SW480 (cell line): ENCODE measurements at places on chromosomes 11 and 22.

GRCh38 chr22:36088292-36088691 lies 59.7 kb upstream of the RBFOX2 start:
- peak; percentile 37 for DNase-seq

- no peak for DNase-seq
Observed at GRCh38 chr11:23313001-23313400, 452.7 kb upstream of the CCDC179 start.

GRCh38 chr11:70423523-70424505 lies 25.5 kb downstream of the CTTN start:
- DNase-seq: peak; percentile 99

DNA sequence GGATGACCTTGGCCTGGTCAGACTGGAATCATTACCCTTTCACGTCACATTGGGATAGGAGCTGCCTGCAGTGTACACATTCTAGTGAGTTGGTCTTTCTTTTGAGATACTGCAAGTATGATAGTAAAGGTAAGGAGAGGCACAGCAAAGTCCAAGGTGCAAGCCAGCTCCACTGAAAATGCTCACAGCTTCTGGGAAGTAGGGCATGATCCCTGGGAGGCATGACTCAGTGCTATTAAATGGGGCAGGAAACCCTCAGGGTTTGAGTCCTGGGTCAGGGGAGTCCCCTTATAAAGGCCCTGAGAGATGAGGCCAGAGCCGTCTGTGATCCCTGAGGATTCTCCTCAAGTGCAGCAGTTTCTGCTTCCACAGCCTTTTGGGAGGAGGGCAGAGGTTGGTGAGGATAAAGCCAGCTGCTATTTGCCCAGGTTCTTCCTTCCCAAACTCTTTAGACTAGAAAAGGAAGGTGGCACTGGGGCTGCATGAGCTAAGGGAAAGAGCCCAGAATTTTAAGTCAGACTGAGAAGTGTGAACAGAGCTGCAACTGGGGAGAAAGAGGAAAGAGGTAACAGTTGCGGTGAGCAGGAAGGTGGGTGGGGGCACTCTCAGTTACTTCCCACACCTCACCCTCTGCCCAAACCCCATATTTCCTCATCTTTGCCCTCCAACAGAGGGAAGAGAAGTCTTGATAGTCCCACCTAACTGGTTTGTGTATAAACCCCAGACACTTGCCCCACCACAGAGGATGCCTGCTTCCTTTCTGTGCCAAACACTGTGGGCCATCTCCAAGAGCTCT lies 14.4 kb upstream of the OR52K1 start:
- no peak for DNase-seq

DNA sequence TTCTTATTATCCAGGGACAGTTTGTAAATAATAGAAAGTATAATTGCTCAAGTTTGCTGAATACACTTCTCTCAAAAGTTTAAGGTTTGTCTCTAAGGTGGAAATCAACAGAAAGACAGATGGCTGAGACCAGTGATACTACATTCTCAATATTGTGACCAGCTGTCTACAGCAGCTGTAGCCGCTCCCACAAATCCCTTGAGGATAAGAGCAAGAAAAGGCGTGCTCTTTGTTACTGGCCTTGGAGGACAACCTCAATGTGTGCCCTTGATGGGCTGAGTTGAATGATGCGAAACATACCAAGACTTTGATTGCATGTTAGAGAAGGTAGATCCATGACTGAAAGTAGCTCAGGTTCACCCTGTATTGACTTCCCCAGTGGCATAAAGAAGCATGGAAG lies 6.1 kb downstream of the OR6M1 start:
- DNase-seq: no peak

GRCh38 chr22:25146307-25146706 lies 53.4 kb upstream of the CRYBB3 start:
- DNase-seq: no peak

GRCh38 chr11:63490551-63491239 lies at the start of gene PLAAT5:
Gene PLAAT5 (minus strand): TSS chr11:63491167. CDS start chr11:63491034, 133 bp downstream.
- DNase-seq: no peak

- no peak for DNase-seq
Observed at GRCh38 chr22:38697425-38698089, 3.2 kb downstream of the JOSD1 start.

DNA sequence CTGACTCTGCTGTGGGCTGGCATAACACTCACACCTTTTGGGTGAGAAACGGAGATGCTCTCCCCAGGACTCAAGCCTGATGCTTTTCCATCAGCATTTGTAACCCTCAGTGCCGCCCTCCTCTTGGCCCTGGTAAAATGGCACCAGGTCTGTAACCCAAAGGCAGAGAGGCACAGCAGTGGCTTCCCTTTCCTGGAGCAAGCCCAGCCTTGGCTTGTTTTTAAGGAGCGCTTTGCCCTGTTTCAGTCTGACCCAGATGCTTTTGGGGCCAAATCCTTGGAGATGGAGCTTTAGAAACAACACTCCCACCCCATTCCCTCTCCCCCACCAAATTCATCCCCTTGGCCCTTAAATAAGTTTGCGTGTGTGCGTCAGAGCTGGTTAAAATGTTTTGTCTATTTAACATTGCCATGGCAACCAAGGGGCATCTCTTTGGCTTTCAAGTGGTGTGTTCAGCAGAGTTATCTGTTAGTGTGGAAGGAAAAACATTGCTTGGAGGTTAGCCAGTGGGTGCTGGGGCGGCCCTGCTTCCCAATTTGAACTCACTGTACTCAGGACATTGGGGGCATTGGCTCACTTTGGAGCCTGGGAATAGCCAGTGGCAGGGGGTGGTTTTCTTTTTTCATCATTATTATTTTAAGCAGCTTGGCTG lies 134.1 kb downstream of the NAV2 start:
- DNase-seq: no peak

DNA sequence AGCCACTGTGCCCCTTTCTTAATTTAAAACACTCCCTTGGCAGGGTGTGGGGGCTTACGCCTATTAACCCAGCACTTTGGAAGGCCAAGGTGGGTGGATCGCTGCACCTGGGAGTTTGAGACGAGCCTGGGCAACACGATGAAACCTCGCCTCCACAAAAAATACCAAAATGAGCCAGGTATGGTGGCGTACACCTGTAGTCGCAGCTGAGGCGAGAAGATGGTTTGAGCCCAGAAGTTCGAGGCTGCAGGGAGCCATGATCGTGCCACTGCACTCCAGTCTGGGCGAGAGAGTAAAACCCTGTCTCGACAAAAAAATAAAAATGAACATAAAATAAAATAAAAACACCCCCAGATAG lies 45.0 kb downstream of the LINC01488 start:
- no peak for DNase-seq

- DNase-seq: no peak
Observed at GRCh38 chr22:25754527-25755202, 12.7 kb downstream of the MYO18B start.

DNA sequence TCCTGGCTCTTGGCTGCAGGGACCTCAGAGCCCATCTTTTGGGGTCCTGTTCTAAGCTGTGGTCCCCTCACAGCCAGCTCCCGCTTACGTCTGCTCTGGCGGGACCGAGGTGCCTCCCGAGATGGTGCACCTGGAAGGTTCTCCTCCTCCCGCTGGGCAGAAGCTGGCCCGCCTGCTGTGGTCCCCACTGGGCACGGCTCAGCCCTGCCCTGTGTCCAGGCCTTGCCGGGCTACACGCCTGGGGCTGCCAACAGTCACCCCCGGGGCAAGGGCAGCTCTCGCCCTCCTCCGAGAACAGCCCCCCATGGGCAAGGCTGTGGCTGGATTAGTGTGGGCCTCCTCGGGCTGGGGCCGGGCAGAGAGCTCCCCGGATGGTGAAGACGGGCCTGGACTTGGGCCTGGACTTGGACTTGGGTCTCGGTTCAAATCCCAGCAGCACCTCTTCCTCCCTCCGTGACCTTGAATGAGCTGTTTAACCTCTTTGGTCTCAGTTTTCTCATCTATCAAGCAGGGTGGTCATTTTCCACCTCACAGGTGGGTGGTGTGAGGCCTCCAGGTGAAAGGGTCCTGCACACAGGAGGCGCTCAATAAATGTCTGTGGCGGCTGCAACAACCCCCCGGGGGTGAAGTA lies 998 bp downstream of the BAIAP2L2 start:
- peak; percentile 20 for DNase-seq

DNA sequence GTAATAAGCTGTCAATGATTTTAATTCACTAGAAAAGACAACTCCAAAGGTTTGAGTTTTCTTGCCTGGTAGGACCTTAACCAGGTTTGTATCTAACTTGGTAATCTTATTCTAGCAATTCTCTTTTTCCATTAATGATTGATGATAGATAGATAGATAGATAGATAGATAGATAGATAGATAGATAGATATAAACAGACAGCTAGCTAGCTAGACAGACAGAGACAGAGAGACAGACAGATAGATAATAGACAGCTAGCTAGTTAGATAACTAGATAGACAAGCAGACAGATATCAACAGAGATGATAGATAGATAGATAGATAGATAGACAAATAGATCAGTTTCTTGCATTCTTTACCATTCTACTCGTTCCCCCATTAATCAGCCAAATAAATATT lies 15.3 kb downstream of the TMPRSS6 start:
- DNase-seq: no peak
